ENCODE measurements at places on chromosomes 3 and 15. TPM values are rescaled to one million over a fixed set of nuclear protein-coding genes. Genes with fewer than 3 reads are reported as not detected.

Gene CCRL2
- 0.70 TPM for polyA plus RNA-seq

Gene SLC7A14
- polyA plus RNA-seq, result 2.3 TPM

GRCh38 chr3:86208772-86209171, 782.2 kb downstream of the VGLL3 start:
- DNase-seq, result no peak

Gene HYKK
- polyA plus RNA-seq, result 8.4 TPM

GRCh38 chr3:73557986-73558726, 66.6 kb downstream of the PDZRN3 start:
- DNase-seq, result no peak

DNA sequence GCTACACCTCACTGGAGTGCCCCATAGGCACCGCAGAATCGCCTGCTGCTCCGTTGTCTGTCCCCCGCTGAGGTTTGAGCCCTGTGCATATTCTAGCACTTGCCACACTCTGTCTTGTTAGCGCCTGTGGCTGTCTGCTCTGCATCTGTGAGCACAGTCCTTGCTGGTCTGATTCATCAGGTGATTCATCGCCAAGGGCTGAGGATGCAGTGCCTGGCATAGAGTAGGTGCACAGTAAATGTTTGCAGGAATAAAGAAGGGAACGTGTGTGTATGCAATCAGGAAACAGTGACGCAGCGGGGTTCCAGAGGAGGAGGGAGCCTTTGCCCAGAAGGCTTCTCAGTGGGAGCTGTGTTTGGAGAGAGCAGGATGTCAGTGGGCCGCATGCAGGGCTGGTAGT, 124.0 kb upstream of the PLXNA1 start:
- DNase-seq, result no peak

Gene ERICH6
- not detected for polyA plus RNA-seq

Data from left renal pelvis (tissue), 4 donors.